ENCODE measurements at places on chromosomes 3 and 15.

DNA sequence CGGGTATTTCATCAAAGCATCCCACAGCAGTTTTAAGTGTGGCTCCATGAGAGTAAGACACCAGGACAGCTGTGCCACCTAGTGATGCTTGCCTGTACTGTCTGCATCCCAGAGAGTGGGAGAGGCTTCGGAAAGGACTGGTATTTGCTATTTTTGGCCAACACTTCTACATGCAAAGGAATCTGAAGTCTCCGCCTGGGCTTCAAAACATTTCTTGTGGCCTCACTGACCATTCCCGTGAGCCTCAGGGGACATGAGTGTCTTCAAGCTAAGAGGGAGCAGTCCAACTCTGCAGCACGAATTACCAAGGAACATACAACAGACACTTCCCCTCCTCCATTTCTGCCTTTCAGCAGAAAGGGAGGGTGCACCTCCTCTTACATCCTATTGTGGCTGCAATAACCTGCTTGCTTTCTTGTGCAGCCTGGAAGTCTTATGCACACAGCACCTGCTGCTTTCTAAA is 177.5 kb downstream of the RORA start:
- no peak for DNase-seq

- no peak for DNase-seq
Observed at GRCh38 chr15:45147606-45148005, 17.8 kb downstream of the DUOX1 start.

GRCh38 chr3:99483841-99484240 is 154.6 kb upstream of the COL8A1 start:
- DNase-seq: no peak

DNA sequence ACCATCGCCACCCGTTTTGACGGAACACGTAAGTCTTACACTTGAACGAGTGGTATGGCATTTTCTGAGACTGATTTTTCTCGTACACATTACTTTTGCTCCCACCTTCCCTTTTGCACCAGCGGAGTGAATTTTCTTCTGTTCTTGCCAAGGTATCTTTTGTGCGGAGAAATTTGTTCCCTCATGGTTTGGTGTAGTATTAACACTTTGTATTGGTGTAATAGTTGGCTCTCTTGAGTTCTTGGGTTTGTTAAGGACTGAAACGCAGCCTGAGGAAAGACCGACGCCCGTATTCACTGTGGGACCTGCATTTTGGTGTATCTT is 420 bp downstream of the KCNH8 start:
- no peak for DNase-seq

- no peak for DNase-seq
Observed at GRCh38 chr3:9916346-9916733, 558 bp upstream of the IL17RC start.

DNA sequence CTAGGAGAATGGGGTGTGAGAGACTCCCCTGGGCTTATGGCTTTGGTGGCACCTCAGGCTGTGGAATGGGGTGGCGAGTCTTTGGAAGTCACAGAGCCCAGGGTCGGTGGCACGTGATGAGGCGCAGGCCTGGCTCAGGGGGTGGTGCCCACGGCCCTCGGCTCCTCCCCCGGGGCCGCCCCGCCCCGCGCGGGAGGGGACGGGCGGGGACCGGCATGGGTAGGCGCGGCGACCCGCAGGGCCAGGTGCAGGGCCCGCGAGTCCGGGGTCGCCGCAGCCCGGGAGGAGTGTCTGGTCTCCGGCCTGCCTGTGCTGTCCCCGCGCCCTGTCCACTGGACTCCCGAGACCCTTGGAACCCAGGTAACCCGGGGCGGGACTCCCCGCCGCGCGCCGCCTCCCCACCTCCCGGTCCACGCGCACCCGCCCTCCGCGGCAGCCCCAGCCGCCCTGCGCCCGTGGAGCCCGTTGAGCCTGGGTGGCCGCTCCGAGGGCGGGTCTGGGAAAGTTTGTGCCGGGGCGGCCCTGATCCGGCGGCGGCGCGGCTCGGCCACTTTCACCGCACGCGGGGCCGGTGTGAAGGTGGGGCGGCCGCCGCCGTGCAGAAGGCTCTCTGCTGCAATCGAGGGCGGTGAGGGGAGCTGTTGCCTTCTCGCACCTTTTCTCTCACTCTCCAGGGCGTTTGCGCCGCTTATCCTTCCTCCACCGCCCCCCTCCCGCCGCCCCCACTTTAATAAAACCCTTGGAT is at the start of gene PAQR5:
Gene PAQR5 (plus strand): TSS at position 216 of the 745 bp plus-strand sequence. CDS start 61,169 bp downstream, outside the sequence.
- DNase-seq: no peak

GRCh38 chr15:58357529-58358476 is 74.0 kb upstream of the LIPC start:
- peak; percentile 19 for DNase-seq

- DNase-seq: peak; percentile 90
Observed at GRCh38 chr3:194333212-194333980, 17.7 kb downstream of the CPN2 start.
